NCI-H1436 treated with DMSO at 0.1 percent for 48 hours (cell line): ENCODE measurements at places on chromosomes 13 and 19.
A peak's percentile ranks its signal among the peaks of the same experiment; 100 is the strongest.

GRCh38 chr13:107034236-107034872 is 466.4 kb upstream of the ARGLU1 start:
- DNase-seq, result no peak

GRCh38 chr19:2578901-2579677 is 103.2 kb downstream of the GADD45B start:
- no peak for DNase-seq

- DNase-seq, result no peak
These were observed 168.3 kb downstream of the PCDH20 start for GRCh38 chr13:61247149-61247936.

GRCh38 chr13:91405240-91405639 is 6.8 kb downstream of the GPC5 start:
- no peak for DNase-seq

DNA sequence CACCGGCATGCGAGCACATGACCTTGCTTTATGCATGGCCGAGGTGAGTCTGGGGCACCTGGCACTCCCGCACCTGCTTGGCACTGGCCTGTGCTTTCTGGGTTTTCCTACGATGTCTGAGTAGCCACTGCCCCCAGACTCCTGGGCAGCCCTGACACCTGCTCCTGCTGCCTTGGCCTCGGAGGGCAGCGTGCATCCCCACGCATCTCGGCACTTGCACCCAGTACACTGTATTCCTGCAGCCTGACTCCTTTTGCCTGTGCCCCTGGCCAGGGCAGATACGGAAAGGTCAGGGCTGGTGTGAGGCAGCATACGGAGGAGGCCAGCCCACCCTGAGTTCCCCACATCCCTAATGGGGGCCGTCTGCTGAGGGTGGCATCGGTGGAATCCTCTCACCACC is 340.6 kb downstream of the TEX29 start:
- DNase-seq, result no peak

DNA sequence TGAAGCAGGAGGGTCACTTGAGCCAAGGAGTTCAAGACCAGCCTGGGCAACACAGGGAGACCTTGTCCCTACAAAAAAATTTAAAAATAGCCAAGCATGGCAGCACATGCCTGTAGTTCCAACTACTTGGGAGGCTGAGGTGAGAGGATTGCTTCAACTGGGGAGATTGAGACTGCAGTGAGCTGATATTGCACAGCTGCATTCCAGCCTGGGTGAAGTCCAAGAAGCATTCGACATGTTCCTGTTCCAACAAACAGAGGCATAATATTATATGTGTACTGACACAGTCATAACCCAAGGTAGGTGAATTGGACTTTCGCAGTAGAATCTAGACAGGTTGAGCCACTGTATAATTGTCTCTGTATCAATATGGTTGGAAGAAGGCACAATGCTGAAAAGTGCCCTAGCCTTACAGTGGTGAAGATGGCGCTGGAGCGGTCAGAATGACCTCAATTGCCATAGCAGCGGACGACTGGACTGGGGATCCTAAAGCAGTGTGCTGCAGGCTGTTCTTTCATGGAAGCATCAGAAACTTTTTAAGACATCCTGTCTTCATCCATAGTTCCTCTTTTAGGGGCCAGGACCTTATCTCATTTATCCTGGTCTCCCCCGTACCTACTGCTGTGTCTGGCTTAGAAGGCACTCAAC is 112.0 kb upstream of the CLDN10 start:
- DNase-seq, result no peak

DNA sequence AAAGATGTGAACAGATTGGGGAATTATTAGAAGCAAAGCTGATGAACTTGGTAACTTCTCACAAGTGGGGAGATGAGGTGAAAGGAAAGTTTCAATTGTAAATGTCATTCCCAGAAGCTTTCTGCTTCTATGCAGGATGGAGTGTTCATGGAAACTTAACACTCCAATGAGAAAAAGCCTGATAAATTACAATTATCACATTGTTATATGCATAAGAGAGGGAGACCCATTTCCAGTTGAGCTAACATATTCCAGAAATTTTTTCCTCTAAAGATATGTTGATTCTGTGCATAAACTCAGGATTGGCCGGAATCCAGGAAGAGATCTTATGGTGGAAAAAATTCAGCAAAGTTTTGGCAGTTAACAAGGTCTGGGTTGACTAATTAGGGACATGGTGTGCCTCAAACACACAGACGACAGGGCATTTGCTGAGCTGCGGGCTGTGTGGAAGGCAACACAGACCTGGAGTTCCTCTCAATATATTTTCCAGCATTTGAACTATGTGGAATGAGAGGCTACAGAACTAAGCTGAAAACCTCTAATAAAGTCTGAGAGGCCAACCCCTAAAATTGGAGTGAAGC is 64.9 kb upstream of the FGF14 start:
- no peak for DNase-seq

- DNase-seq, result no peak
These were observed 581.8 kb upstream of the SLITRK5 start for GRCh38 chr13:87089391-87089790.

DNA sequence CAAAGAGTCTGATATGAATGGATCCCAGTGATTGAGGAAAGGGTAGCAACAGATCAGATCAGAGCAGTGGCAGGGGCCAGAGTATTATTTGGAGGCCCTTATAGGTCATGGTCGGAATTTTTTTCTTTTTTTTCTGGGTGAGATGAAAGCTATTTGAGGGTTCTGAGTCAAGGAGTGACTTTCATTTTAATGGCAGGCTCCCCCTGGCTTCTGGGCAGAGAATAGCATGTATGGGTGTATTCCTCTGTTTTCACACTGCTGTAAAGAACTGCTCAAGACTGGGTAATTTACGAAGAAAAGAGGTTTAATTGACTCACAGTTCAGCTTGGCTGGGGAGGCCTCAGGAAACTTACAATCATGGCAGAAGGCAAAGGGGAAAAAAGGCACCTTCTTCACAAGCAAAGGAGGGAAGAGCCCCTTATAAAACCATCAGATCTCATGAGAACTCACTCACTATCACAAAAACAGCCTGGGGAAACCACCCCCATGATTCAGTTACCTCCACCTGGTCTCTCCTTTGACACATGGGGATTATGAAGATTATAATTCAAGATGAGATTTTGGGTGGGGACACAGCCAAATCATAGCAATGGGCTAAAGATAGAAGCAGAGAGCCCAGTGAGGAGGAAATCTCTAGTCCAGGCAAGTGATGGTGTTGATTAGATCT is 3.0 kb upstream of the SLC6A16 start:
- no peak for DNase-seq

DNA sequence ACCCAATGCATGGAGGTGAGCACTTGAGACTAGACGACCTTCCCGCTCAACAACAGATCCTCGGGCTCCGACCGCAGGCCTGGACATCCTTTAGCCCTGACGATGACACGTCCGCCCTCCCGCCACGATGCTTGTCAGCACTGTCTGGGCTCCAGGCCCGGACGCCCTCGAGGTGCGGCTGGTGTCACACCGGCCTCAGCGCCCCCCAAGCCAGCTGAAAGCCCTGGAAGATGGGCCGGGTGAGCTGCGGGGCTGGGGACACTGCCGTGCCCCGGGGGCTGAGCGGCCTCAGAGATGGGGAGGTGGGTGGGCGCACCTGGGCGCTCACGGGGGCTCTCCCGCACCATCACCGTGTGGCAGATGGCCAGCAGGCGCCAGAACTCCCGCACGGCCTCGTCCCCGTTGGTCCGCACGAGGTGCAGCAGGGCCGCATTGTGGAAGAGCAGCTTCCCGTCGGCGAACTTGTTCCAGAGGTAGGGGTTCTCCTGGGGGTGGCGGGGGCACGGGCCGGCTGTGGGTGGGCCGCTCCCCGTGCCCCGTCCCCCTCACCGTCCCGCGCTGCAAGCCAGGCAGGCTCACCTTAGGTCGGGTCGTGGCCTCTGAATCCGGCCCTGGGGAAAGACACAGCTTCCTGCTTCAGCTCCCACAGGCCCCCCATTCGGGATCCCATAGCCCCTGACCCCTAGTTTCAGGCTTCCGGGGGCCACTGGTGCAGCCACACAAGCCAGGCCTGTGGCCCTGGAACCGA is 15.5 kb downstream of the ATP8B3 start:
- DNase-seq, result no peak

DNA sequence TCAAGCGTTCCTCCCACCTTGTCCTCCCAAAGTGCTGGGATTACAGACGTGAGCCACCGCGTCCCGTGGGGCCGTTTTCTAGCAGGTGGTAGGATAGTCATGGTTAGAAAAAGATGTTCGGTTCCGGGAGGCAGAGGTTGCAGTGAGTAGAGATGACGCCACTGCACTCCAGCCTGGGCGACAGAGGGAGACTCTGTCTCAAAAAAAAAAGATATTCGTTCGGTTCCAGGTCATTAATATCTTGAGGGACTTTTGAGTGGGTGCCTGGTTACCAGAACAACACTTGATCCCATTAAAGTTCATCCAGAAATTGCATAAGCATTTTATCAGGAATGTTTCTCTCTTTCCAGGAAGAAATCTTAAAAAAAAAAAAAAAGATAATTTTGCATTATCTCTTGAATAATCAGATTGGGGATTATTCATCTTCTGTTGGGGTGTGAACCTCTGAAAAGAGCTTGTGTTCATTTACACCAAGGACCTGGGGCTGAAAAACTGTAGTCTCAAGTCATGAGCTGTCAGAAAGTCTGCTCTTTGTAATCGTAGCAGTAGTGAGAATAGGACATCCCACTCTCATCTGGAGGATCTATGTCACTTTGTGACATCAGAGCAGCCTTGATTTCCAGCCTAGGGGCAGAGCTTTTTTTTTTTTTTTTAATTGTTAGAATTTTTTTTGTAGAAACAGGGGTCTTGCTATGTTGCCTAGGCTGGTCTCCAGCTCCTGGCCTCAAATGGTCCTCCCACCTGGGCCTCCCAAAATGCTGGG is 1.0 kb upstream of the ETHE1 start:
- peak; percentile 20 for DNase-seq

DNA sequence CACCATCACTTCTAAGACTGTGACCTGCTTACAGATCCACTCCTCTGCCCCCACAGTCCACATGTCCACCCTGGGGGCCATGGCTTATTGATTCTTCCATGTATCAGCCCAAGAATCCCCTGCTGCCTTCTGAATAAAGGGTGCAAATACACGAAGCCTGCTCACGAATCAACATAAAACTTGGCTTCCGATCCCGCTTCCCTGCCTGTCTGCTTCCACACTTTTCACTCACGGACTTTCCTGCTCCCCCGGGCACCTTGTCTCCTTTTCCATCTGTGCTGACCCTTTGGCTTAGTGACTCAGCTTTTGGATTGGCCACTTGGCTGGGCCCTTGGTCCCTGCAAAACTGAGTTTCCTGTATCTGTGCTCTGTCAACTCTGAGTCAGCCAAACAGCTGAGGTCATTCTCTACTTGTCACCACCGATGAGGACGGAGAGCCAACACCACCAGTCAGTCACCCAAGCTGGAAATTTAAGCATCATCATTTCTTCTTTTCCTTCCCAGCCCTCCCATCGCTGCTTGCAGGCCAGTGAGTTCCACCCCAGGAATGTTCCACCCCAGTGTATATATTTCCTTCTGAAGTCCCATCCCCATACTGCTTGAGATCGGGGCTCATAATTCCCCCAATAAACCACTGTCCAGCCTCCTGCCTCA is 11.4 kb upstream of the USP12 start:
- no peak for DNase-seq

- DNase-seq, result no peak
These were observed 7.1 kb downstream of the HNRNPM start for GRCh38 chr19:8451885-8452284.

DNA sequence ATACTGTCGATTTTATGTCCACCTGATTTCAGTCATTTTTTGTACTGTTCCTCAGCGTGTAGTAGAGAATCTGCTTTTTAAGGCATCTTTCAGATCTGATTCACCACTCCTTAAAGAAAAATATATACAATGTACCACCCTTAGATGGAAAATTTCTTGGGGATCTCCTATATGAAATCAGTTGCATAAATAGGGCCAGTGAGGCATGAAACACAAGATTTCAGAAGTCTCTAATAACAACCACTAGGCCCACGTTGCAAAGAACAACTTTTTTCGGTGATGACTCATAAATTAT is 1.4 kb downstream of the USP12 start:
- DNase-seq, result no peak

GRCh38 chr13:102038787-102039186 is 363.1 kb downstream of the FGF14 start:
- peak; percentile 70 for DNase-seq

GRCh38 chr19:38193445-38193844 is 30.6 kb downstream of the DPF1 start:
- DNase-seq, result no peak

GRCh38 chr13:51767100-51767499 is 36.9 kb downstream of the DHRS12 start:
- DNase-seq, result no peak

GRCh38 chr13:40026741-40027140 is 371.3 kb downstream of the COG6 start:
- DNase-seq, result no peak

DNA sequence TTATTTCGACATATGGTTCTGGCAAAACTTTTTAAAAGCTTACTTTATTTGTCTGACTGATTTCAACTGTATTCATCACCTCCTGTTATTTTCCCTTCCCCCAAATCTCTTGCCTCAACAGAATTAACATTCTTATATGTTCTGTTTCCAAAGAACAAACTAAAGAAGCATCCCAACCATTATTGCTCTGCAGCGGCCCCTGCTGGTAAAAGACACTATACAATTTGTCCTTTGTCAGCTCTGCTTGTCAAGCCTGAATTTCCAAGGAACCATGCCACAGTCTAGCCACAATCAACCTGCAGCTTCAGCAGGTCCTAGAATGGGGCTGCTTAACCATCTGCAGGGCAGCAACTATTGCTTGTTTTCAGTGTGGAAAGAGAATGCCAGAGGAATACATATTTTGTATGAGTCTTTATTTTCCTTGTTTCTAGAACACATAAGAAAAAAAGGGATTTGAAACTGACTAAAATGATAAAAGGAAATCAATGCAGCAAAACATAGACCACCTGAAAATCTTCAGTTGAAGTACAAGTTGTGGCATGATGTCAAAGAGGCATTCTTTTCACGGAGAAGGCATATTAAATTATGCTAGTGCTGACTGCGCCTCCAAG is 845.3 kb downstream of the DIAPH3 start:
- no peak for DNase-seq

GRCh38 chr13:49060678-49061387 is 85.1 kb downstream of the FNDC3A start:
- DNase-seq, result no peak

- no peak for DNase-seq
These were observed 21.9 kb upstream of the NCCRP1 start for GRCh38 chr19:39174558-39175544.

DNA sequence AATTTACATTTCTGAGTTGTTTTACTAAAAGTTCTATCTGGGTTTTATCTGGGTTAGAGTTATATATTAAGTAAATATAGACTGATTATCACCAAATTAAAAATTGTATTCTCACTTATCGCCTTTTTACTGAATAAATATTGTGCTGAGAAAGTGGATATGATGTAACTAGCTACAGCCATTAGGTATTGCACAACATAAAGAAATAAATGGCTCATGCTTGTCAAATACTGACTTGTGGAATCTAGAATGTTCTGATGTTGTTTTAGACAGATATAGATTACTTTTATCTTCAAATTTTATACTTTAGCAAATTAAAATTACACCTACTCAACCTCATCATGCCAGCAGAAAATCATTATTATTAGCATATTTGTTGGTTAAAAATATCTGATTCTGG is 1277.1 kb upstream of the MIR17HG start:
- no peak for DNase-seq
